ENCODE measurements at places on chromosomes 4 and X. TPM values are rescaled to one million over a fixed set of nuclear protein-coding genes. Genes with fewer than 3 reads are reported as not detected.

DNA sequence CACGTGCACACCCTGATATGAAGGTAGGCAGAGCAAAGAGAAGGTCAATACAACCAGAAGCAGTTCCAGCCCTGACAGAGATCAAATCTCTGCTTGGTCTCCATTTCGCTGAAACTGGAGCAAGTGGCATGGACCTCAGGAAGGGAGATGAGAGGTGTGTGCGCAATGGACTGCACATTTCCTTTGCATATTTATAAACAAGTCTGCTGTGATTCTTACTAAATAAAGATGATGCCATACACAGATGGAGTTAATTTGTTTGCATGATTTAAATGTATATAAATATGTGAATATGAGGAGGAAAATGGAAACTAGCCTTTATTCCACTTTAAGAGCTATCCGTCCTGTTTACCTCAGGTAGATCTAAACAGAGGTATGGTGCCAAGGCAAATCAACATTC lies 2.1 kb upstream of the SCRG1 start:
- H3K4me3 ChIP-seq = no peak overlapping the region
- no peaks in the 10 kb centered on the region for H3K36me3 ChIP-seq
- DNase-seq = no peak

- H3K27me3 ChIP-seq = no peaks in the 10 kb centered on the region
- DNase-seq = no peak
- H3K27ac ChIP-seq = no peak overlapping the region
- no peaks in the 10 kb centered on the region for H3K36me3 ChIP-seq
- peaks cover 31% of the 10 kb centered on the region for H3K4me1 ChIP-seq
Observed at GRCh38 chr4:37465296-37465695, 220.8 kb downstream of the NWD2 start.

The PITX2 gene
- not detected for polyA plus RNA-seq

GRCh38 chrX:137194164-137194563 lies 160.4 kb upstream of the GPR101 start:
- no peak overlapping the region for H3K4me3 ChIP-seq
- H3K27ac ChIP-seq = no peak overlapping the region
- no peaks in the 10 kb centered on the region for H3K27me3 ChIP-seq

DNA sequence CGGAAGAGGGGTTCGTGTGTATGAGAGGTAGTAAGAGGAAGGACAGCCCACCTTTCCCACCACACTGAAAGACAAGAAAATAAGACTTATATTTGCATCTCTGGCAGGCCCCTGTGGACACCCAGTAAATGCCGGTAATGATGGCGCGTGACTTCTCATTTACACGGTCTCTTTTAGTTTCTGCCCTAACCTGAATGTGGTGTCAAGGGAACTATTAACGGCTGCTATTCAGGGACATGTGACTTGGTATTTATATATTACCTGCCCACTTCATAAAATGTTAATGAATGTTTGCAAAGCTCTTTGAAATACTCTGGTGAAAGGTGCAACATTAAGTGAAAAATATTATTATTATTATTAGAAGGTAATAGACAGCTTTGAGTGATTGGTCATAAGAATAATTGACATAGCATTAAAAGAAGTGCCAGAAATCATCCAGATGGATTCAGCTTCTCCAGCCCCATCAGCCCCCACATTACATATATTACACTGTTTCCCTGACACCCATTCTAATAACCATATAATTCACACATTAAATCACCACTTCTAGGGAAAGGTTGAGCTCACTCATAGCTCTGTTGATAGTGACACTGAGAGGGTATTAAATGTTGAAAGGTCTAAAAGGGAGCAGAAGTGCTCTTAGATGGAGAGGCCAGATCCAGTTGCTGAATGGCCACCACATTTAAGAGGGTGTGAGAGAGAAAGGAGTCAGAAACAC lies 83.0 kb upstream of the BEND4 start:
- no peaks in the 10 kb centered on the region for H3K27me3 ChIP-seq
- H3K36me3 ChIP-seq = no peaks in the 10 kb centered on the region
- no peak overlapping the region for H3K4me3 ChIP-seq
- H3K4me1 ChIP-seq = no peaks in the 10 kb centered on the region

The F9 gene
- polyA plus RNA-seq = not detected

GRCh38 chr4:20408611-20409010 lies 156.9 kb downstream of the SLIT2 start:
- no peak overlapping the region for H3K4me3 ChIP-seq
- no peaks in the 10 kb centered on the region for H3K27me3 ChIP-seq
- H3K36me3 ChIP-seq = no peaks in the 10 kb centered on the region
- H3K4me1 ChIP-seq = no peaks in the 10 kb centered on the region

The HEPH gene
- 0.38 TPM for polyA plus RNA-seq

DNA sequence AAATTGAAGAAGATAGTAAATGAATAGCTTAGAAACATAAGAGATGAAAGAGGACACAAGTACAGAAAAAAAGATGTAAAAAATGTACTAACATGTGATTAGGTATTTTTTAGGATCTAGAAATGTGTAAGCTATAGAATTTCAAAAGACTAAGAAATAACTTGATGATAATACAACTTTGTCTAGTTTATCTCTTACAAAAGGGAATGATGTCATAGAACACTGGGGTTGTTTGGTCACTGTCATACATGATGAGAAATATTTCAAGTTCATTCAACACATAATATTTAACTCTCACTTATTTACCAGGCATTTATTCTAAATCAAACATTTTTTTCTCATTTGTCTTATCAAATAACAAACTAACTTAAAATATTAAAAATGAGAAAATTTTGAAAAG lies 18.5 kb downstream of the STBD1 start:
- DNase-seq = no peak
- H3K27me3 ChIP-seq = no peaks in the 10 kb centered on the region
- H3K27ac ChIP-seq = no peak overlapping the region
- H3K36me3 ChIP-seq = no peaks in the 10 kb centered on the region

DNA sequence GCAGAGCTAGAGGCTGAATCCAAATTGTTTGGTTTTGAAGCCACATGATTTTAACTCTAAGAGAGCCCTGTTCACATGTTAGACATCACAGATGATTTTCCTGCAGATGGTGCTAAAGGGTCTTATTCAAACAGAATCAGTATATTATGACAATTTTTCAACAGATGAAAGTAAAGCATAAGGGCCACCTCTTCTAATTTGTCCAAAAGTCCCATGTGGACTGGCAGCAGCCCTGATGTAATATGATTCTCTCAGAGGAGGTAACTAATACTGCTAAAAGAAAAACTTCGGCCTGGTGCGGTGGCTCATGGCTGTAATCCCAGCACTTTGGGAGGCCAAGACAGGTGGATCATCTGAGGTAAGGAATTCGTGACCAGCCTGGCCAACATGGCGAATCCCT lies 26.0 kb upstream of the SETD7 start:
- no peaks in the 10 kb centered on the region for H3K36me3 ChIP-seq
- no peaks in the 10 kb centered on the region for H3K27me3 ChIP-seq
- H3K27ac ChIP-seq = no peak overlapping the region

The CXCL3 gene
- polyA plus RNA-seq = 2.2 TPM

DNA sequence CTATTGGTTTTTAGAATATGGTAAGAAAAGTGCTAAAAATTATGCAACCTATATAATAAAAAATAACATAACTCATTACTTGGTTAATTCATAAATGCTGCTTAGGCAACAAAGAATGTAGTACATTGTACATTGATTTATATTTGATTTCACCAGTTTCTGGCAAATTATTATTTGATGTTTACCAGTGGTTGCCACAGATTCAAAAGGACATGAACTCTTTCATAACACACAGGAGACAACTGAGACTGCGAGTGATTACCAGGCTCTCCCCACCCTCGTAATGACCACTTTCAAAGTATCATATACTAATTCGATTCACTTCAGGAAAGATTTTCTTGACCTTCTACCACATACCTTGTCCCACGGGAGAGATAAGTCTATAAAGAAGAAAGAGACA lies 158.5 kb downstream of the NR3C2 start:
- DNase-seq = no peak
- H3K4me3 ChIP-seq = no peak overlapping the region
- H3K36me3 ChIP-seq = no peaks in the 10 kb centered on the region

The DIAPH2 gene
- polyA plus RNA-seq = 3.3 TPM

The RAI2 gene
- 14.7 TPM for polyA plus RNA-seq

GRCh38 chr4:63361628-63362027 lies 1047.6 kb downstream of the TECRL start:
- H3K27ac ChIP-seq = no peak overlapping the region
- no peak for DNase-seq
- H3K36me3 ChIP-seq = no peaks in the 10 kb centered on the region
- no peaks in the 10 kb centered on the region for H3K4me1 ChIP-seq
- no peaks in the 10 kb centered on the region for H3K27me3 ChIP-seq

The ZMAT1 gene
- 11.7 TPM for polyA plus RNA-seq

DNA sequence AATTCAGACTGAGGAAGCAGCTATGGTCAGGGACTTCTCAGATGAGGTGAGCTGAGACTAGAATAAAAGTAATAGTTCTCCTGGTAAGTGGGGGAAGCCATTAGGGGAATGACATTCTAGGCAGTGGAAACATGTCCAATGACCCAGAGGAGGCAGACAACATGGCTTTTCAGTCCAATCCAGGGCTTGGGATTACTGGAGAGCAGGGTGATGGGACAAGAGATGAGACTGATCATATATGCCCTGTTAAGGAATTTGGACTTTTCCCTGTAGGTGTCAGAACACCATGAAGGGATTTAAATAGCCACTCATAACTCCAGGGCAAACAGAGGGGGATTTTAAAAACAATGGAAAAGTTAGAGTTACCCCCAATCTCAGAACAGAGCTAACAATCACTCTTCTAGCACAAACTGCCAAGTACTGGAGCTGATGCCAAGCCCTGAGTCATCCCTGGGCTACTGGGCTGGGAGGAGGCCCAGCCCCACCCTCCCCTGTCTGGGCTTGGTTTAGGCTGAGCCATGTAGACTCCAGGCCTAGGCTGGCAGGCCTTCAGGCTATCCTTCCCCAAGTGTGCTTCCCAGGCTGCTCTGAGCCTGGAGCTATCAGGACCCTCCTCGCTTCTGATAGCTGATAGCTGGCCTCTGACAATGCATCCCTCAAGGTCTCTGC lies 22.7 kb upstream of the MSN start:
- H3K27me3 ChIP-seq = no peaks in the 10 kb centered on the region
- H3K36me3 ChIP-seq = no peaks in the 10 kb centered on the region
- H3K4me3 ChIP-seq = no peak overlapping the region
- peak; percentile 51 for DNase-seq
- no peaks in the 10 kb centered on the region for H3K4me1 ChIP-seq
- H3K27ac ChIP-seq = no peak overlapping the region

- no peaks in the 10 kb centered on the region for H3K27me3 ChIP-seq
- H3K4me3 ChIP-seq = no peak overlapping the region
- no peaks in the 10 kb centered on the region for H3K36me3 ChIP-seq
- no peak overlapping the region for H3K27ac ChIP-seq
- DNase-seq = peak; percentile 55
Observed at GRCh38 chrX:52284865-52285264, 84.0 kb upstream of the XAGE2 start.

GRCh38 chrX:143934542-143934941 lies 50.7 kb downstream of the UBE2NL start:
- H3K27ac ChIP-seq = no peak overlapping the region
- no peaks in the 10 kb centered on the region for H3K4me1 ChIP-seq
- DNase-seq = no peak

DNA sequence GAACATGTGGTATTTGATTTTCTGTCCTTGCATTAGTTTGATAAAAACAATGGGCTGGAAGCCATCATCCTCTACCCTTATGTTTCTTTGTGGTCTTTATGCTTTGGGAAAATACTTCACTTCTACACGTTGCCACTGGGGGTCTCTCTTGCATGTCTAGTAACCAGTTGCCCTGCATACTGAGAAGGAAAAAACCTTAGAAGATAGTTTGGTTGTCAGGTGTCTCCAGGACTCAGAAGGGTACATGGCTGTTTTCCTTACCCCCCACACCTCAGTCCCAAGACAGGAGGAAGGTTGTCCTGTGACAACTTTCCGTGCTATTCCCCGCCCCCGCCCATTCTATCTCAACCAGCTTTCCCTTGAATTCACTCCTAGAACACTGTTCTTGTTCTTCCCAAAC lies 62.1 kb upstream of the LANCL3 start:
- DNase-seq = no peak
- H3K27ac ChIP-seq = no peak overlapping the region
- no peaks in the 10 kb centered on the region for H3K36me3 ChIP-seq
- H3K4me1 ChIP-seq = no peaks in the 10 kb centered on the region

DNA sequence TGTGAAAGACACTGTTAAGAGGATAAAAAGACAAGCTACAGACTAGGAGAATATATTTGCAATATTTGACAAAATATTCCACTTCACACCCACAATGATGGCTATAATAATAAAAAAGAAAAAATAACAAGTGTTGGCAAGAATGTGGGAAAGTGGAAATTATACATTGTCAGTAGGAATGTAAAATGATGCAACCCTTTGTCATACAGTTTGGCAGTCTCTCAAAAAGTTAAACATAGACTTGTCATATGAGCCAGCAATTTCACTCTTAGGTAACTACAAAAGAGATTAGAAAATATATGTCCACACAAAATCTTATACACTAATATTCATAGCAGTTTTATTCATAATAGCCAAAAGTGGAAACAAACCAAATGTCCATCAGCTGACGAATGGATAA lies 5.2 kb upstream of the RADX start:
- no peaks in the 10 kb centered on the region for H3K36me3 ChIP-seq
- no peak overlapping the region for H3K27ac ChIP-seq
- H3K27me3 ChIP-seq = peaks cover 7% of the 10 kb centered on the region
- no peak for DNase-seq
- H3K4me1 ChIP-seq = no peaks in the 10 kb centered on the region
- H3K4me3 ChIP-seq = no peak overlapping the region

GRCh38 chr4:6773616-6774540 lies 8.6 kb upstream of the KIAA0232 start:
- no peaks in the 10 kb centered on the region for H3K36me3 ChIP-seq
- H3K4me1 ChIP-seq = no peaks in the 10 kb centered on the region
- H3K27ac ChIP-seq = peak overlapping the region; percentile 52
- H3K4me3 ChIP-seq = no peak overlapping the region

DNA sequence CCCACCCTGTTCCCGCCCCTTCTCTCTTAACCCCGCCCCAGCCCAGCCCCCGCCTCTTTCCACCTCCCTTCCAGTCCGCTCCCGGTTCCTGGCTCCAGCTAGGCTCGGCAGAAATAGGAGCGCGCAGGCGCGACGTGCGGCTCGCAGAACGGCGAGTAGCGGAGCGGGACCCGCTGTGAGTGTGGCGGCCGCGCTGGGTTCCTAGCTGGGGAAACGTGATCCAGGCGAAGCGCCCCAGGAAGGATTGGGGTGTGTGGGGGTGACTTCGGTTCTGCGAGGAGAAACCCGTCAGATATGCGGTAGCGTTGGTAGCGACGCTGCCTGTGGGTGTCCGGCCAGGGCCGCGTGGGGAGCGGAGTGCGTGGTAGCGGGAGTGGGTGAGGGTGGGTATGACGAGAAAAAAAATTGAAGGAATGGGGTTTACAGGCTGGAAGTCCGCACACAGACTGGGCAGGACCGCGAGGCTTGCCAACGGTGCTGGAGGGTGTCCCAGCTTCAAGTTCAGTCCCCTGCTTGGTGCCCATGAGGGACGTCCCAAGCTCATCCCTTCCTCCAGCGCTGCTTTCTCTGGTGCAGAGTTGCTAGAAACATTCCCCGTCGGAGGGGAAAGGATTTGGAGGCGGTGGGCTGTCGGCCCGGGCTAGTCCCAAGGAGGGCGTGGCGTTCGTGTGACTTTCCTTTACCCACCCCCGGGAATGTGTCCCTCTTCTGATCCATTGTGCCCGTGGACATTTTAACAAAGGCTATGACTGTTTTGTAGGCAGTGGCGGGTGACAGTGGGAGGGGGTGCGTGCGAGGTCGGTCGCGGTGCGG lies at the start of gene PRRG1:
Gene PRRG1, plus strand, starts transcription at position 144 of the 813 bp plus-strand sequence. CDS start 56,886 bp downstream, outside the sequence.
- peak within 1 kb of the TSS; percentile 70 for H3K27ac ChIP-seq
- H3K36me3 ChIP-seq = no peaks in the 10 kb centered on the region
- H3K27me3 ChIP-seq = no peaks in the 10 kb centered on the region
- no peaks in the 10 kb centered on the region for H3K4me1 ChIP-seq
- peak; percentile 77 for DNase-seq
- peak within 1 kb of the TSS; percentile 32 for H3K4me3 ChIP-seq

GRCh38 chr4:119136546-119136945 lies 914 bp downstream of the MYOZ2 start:
- H3K27ac ChIP-seq = no peak overlapping the region
- H3K4me1 ChIP-seq = peaks cover 11% of the 10 kb centered on the region
- no peak for DNase-seq
- H3K4me3 ChIP-seq = no peak overlapping the region

Data from pancreas (tissue), 10 donors.